ENCODE measurements at places on chromosomes 1 and 21.

DNA sequence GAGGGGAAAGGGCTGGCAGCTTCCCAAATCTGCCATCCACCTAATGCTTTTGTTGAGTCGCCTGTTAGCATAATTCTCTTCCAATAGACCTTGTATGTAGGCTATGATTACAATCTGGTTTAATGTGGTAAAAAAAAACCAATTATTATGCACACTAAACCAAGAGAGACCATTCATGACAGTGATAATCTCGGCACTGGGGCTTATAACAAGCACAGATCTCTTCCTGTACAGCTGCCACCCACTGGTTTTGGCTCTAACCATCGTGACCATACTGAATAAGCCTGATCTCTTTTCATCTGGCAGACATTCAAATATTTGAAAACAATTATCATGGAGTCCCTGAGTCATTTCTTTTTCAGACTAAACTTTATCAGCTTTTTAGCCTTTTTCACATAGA, 12.0 kb upstream of the SYT14 start:
- DNase-seq = no peak

DNA sequence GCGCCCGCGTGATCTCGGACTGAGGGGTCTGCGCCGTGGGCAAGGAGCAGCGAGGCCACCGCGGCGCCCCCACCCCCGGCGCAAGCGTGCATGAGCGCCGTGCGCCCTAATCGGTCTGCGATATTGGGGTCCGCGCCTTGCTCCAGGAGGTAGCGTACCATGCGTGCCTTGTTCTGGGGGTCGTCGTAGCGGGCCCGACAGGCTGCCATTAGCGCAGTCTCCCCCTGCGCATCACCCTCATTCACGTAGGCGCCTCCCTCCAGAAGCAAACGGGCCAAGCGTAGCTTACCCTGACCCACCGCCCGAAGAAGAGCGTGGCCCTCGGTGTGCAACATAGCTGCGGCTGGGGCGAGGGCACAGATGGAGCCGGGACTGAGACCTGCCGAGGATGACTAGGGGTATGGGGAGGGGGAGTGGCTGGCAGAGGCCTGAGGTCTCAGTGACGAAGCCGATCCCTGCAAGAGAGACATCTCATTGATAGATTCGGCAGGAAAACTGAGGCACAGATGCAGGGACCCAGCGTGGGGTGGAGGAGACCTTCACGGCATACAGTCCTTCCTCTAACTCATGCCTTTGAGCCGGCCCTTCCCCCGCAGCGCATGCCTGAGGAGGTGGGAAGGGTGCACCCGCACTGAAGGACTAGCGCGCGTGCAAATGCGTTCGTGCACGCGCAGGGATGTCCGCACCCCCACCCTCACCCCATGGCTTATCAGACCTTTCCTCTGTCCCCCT, 2.8 kb downstream of the ANKRD34A start:
- peak; percentile 46 for DNase-seq

- no peak for DNase-seq
These were observed 81.3 kb upstream of the LYST start for GRCh38 chr1:235947989-235948388.

- no peak for DNase-seq
These were observed 1.7 kb downstream of the OSCP1 start for GRCh38 chr1:36448530-36449056.

DNA sequence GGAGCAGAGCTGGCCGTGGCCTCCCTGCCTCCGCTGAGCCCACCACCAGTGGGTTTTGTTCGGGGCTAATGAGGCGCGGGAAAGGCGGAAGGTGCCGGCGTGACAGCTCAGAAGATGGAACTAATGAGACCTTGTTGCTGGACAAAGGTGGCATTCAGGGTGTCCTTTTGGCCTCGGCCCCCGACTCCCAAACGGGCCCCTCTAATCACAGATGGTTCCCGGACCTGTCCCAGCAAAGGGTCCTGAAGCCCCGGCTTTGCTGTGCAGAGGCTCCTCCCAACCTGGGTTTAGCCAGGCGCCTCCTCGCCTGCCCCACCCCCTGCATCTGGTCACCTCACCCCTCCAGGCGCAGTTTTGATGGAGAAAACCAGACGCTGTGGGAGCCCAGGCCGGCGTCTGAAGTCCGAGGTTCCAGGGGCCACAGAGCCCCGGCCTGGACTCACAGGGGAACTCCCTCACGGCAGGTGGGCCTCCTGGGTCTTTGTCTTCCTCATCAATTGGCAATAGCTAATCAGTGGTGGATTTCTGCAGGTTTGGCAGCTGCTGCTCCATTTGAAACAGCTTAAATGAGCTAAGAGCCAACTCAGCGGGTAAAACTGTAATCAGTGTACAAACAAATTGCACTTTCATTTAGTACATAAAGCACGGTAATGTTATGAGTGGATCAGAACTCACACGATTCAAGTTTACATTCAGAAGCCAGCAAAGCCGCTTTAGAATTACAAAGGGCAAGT, 44.3 kb upstream of the ADARB1 start:
- DNase-seq = no peak

- DNase-seq = no peak
These were observed 385.2 kb downstream of the DUSP10 start for GRCh38 chr1:221356693-221357092.

DNA sequence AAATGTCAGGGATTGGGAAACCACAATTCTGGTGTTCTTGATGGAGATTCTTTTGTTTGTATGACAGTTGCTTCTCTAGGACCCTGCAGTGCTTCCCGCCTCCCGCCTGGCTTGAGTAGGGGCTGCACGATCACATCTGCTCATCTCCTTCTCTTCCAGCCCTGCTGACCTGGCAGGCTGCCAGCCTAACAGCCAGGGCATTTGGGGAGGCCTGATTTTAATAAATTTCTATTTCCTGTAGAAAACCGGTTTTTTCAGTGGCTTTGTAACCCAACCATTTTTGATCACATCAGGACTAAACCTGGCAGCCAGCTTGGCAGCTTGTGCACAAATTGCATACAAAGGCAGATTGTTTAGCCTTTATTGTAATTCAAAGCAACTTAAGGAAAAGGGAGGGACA, 78.9 kb downstream of the UBE2U start:
- no peak for DNase-seq

DNA sequence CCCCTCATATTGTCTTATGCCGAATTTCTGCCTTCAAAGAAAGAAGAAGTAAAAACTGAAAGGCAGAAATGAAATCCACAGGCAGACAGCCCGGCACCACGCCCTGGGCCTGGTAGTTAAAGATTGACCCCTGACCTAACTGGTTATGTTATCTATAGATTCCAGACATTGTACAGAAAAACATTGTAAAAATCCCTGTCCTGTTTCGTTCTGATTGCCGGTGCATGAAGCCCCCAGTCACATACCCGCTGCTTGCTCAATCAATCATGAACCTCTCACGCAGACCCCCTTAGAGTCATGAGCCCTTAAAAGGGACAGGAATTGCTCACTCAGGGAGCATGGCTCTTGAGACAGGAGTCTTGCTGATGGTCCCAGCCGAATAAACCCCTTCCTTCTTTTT, 49.3 kb downstream of the JMJD4 start:
- DNase-seq = no peak

- DNase-seq = no peak
These were observed 372.0 kb downstream of the RPS6KC1 start for GRCh38 chr1:213423041-213423440.

All from CD4-positive, alpha-beta T cell treated with Interleukin-21 for 1 hour (primary cell).